Activated CD8-positive, alpha-beta memory T cell treated with anti-CD3 and anti-CD28 coated beads for 4 hours (primary cell): ENCODE measurements at places on chromosomes 5 and 9.

GRCh38 chr9:36018891-36019720 lies 17.6 kb upstream of the RECK start:
- DNase-seq = no peak

GRCh38 chr5:113190347-113190746 lies 213.7 kb downstream of the DCP2 start:
- no peak for DNase-seq

DNA sequence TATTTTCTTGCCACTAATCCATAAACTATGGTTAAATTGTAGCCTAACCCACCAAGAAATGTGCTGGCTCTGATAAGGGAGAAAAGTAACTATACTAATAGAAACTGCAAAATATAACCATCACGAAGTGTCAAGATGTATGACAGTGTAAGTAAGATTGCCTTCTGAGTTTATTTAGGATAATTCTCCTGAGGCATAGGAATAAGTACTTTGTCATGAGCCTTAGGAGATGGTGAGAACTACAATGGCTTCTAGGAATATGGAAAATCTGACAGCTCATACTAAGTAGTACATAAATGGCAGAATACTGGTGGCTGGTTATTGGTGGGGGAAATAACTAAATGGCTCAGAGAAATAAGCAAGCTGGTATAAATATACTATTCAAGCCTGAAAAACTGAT lies 543.9 kb downstream of the PRR16 start:
- no peak for DNase-seq

DNA sequence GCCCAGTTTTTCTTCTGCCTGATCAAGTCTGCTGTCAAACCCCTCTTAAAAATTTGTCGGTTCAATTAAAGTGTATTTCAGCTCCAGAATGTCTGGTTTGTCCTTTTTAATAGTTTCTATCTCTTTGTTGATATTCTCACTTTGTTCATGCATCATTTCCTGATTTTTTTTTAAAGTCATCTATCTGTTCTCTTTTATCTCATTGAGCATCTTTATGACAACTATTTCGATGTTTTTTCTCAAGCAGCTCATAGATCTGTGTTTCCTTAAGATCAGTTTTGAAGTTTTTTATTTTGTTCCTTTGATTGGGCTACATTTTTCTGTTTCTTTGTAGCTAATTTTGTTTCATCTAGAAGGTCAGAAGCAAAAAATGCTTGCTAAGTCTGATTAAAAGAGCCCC lies 53.7 kb downstream of the FGD3 start:
- no peak for DNase-seq

GRCh38 chr5:157650991-157651611 lies 1.1 kb downstream of the SOX30 start:
- no peak for DNase-seq

- DNase-seq = no peak
Measured at GRCh38 chr5:160835376-160835775, 16.6 kb downstream of the ATP10B start.
